ENCODE measurements at places on chromosomes 3 and 15. TPM values are rescaled to one million over a fixed set of nuclear protein-coding genes. Genes with fewer than 3 reads are reported as not detected.

The RAD51 gene
- total RNA-seq = 5.8 TPM

The KNSTRN gene
- 14.4 TPM for total RNA-seq

The TF gene
- 154 TPM for total RNA-seq

The BOC gene
- 34.6 TPM for total RNA-seq

The MLH1 gene
- total RNA-seq = 46.1 TPM

The CCK gene
- not detected for total RNA-seq

The ANKUB1 gene
- total RNA-seq = not detected

The GDPGP1 gene
- total RNA-seq = 2.6 TPM

The CADM2 gene
- total RNA-seq = 1.8 TPM

The PROK2 gene
- total RNA-seq = 1.5 TPM

The MESP2 gene
- not detected for total RNA-seq

The AADAC gene
- total RNA-seq = 6.0 TPM

The CACNA2D2 gene
- total RNA-seq = 1.7 TPM

The TGM4 gene
- not detected for total RNA-seq

The NOX5 gene
- 0.34 TPM for total RNA-seq

The HRH1 gene
- total RNA-seq = 4.1 TPM

The CP gene
- 64.4 TPM for total RNA-seq

The ZNF80 gene
- not detected for total RNA-seq
